ENCODE measurements at places on chromosomes 13 and 19.

GRCh38 chr13:112450904-112451240 lies 74.7 kb downstream of the SPACA7 start:
- no peak for DNase-seq

DNA sequence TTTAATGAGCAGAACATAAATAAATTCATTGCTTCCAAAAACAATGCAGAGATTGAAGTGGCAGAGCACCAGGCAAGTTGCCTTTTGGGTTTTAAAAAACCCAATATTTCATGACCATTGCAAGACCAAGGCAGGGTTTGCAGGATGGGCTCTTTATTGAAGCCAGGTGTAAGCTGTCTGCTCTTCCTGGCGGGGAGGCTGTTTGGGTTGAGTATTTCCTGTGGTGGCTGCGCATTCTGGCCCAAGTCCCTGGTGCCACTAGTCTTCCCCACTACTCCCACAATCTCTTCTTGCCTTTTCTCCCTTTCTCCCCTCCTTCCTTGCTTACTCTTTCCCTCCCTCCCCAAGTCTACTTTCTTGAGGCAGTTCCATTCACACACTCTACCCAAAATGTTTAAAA lies 116.4 kb downstream of the AKAP11 start:
- DNase-seq, result no peak

- no peak for DNase-seq
Observed at GRCh38 chr13:78603240-78603957, at the start of gene POU4F1. TSS of gene POU4F1 (minus strand) at chr13:78603552. CDS start at chr13:78603326, 226 bp downstream.

GRCh38 chr19:4709440-4710280 lies 14.0 kb downstream of the DPP9 start:
- no peak for DNase-seq

DNA sequence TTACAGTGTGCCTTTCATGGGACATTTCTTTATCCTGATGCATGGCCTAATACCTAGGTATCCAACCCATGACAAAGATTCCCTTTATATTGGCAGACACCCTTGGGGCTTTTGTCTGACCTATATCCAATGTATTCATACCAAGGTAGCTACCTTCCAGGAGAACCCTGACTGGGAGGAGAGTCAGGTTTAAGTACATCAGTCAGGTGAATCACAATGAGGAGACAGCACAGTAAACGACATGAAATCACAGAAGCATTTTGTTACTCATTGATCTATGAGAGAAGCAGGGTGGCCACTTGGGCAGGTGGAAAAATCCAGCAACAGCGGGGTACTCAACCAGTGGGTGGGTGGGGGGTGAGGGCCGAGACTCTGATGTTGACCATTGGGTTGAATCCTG lies 527.4 kb upstream of the ATXN8OS start:
- no peak for DNase-seq

GRCh38 chr19:2252797-2253105 lies 3.5 kb downstream of the JSRP1 start:
- no peak for DNase-seq

DNA sequence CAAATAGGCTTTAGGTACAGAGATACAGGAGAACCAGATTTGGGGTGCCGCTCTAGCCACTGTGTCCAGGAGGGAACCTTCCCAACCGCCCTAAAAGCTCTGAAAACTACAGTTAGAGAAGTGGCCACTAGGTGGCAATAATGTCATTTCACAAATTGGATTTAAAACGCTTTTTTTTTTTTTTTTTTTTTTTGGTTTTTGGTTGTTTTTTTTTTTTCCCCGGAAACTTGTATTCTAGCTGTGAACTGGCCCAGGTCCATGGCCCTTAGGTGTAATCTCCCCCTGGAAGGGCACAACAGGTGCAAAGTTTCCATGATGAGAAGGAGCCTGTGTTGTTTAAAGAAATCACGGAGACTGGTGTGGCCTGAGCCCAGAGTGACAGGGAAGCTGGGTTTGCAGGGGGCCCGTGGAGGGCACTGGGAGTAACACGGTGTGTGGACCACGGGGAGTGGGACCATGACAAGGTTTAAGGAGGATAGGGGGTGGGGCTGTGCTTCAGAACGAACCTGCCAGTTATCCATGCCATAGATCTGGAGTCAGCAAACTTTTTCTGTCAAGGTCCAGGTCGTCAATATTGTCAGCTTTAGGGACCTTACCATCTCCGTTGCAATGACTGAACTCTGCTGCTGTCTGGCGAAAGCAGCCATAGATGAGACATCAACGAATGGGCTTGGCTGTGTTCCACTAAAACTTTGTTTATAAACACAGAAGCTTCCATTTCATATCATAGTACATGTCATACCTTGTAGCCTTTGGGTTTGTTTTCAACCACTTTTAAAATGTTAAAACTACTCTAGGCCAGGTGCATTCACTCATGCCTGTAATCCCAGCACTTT lies 10.1 kb downstream of the OR1I1 start:
- DNase-seq, result no peak

DNA sequence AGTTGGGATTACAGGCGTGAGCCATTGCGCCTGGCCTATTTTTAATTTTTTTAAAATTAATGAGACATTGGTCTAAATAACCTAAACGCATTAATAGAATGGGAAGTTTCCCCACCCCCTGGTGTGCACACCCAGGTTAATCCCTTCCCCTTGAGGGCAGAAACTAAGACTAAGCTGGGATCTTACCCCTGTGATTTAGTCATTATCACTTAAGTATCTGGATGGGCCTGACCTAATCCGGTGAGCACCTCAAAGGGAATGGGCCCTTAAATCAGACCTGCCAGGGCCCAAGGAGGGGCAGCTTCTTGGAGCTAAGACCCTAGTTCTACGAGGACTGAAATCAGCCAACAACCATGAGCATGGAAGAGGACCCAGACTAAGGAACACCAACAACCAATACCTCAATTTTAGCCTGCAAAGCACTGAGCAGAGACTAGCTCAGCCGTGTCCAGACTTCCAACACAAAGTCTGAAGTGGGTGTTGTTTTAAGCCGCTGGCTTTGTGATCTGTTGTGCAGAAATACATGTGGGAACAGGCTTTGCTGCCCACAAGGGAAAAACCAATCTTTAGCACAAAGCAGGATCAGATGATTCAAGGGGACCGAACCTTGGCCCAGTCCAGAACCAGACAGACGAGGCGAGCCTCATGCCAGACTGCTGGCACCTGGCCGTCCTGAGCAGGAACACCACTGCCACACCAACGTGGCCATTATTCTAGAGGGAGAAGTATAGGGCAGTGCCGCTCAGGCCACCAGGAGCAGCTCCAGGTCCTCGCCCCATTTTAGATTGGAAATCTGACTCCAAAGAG lies 7.1 kb downstream of the UBE2S start:
- no peak for DNase-seq

DNA sequence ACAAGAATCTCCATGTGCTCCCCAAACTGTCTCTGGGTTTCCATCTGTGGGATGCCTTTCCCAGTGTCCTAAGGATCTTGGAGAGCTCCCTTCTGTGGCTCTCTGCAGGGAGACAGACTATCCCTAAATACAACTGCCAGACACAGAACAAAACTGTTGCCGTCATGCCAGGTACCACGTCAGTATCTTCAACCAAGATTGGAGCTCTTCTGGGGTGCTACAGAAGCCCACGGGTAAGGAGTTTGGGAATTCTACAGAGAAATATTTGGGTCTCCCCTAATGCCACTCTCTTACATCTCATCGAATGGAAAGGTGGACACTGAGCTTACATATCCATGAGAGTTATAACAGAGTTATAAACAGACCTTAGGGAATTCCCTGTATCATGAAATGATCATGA lies 4.9 kb upstream of the MBD3L3 start:
- DNase-seq, result no peak

- no peak for DNase-seq
Observed at GRCh38 chr13:95564733-95565291, 12.3 kb downstream of the CLDN10 start.

DNA sequence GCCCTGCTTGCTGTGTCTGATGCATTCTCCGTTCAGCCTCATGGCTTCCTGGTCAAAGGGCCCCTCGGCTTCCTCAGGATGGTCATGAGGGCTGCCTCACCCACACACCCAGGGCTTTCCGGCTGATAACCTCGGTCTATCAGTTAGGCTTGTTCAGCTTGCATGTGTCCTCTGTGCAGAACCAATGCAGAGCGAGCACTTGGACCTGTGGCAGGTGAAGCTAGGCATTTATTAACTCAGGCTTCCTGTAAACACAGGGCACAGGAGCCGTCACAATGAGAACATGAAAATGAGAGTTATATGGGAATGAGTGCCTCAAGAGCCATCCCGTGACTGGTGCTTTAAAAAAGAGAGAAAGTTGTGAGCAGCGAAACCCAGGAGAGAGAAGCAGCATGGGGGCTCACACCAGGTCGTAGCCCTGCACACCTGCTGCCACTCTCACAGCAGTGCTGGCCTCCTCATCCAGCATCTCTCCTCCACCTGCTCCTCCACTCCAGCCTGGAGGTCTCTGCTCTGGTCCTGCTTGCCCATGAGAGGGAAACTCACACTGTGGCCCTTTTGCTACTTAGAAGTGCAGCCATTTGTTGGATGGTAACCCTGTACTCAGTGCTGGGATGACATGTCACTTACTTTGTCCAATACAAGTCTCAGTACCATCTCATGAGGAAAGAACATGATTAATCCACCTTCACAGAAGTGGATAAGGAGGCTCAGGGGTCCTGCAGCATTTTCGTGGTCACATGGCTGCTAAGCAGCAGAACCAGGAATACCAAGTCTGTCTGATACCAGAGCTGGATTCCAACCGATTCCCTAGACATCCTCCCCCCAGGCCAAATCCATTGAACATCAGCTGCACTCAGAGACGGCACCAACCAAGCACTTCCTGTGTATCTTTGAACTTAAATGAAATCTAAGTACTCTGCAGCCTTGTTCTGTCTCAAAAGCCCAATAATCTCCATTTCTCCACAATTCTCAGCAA lies 50.5 kb upstream of the IRS2 start:
- DNase-seq, result no peak

DNA sequence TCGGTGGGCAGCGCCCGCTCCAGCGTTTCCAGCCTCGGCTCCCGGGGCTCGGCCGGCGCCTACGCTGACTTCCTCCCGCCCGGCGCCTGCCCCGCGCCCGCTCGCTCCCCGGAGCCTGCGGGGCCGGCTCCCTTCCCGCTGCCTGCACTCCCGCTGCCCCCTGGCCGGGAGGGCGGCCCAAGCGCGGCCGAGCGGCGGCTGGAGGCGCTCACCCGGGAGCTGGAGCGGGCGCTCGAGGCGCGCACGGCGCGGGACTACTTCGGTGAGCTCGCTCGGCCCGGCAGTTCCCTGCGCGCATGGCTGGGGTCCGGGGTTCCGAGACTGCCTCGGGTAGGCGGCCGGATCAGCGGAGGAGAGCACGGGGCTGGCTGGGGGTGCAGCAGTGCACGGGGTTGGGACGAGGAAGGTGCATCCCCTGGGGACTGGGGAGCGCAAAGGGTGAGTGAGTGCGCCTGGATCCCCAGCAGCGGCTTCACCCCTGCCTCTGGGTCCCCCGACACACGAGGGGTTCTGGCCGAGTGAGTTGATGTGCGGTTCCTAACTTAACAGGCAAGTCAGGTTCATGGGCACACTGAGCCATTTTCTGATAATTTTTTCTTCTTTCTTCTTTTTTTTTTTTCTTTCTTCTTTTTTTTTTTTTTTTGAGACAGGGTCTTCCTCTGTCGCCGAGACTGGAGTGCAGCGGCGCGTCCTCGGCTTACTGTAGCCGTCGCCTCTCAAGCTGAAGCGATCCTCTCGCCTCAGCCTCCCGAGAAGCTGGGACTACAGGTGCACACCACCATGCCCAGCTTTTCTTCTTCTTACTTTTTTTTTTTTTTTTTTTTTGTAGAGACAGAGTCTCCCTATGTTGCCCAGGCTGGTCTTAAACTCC lies 1.1 kb downstream of the WTIP start:
- DNase-seq, result no peak

DNA sequence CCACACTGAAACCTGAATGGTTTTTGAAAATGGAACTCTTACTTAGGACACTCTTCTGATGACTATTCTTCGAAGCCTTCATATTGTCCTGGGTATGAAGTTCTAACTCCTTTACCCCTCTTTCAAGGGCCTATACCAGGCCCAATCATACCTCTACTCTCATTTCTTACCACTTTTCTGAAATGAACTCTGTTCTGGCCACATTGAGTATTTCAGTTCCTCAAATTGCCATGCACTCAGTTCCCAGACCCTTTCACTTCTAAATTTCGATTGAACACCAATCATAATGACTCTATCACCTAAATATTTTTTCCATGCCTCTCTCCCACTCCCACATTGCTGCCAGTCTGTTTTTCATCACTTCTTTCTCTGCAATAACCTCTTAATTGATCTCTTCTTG lies 53.7 kb downstream of the LACC1 start:
- DNase-seq, result no peak

- DNase-seq, result no peak
Observed at GRCh38 chr19:48489608-48490216, 20.5 kb downstream of the CYTH2 start.

DNA sequence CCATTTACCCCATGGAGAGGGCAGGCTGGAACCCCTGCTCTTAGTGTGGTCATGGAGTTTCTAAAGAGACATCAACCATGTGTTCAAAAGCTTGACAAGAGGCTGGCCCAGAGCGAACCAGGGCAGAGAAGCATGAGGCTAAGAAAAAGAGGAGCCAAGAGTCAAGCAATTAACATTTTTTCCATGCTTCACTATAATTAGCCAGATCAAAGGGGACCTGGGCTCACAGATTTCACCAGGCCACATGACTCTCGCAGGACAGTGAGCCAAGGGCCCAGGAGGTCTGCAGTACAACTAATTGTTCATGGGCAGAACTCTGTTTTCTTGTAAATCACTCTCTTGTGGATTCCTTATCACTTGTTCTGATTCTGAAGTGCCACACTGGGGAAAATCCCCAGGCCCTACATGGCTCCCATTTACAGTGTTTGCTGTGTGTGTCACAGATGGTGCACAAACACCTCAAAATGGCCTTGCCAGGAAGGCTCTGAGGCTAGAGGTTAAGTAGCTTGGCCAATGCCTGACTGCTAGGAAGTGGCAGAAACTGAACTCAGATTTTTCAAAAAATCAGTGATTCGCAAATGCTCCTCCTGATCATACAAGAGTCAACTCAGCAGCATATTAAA lies 101.2 kb downstream of the LHFPL6 start:
- DNase-seq, result no peak

DNA sequence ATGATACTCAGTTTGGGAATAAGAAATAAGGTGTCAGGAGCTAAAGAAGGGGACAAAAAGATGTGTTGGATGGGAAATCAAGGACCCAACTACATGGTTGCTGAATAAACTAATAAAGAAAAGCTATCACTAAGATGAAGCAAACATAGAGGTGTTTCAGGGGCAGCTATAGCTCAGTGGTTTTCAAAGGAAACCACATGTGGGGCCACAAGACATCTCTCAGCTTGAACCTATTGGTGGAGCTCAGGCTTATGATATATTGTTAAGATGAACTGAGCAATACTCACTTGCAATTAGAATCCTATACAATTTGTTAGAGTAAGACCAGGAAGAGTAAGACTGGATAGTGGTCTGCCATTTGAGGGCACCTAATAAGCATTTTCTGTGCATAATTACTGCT lies 45.1 kb upstream of the SPRY2 start:
- no peak for DNase-seq

DNA sequence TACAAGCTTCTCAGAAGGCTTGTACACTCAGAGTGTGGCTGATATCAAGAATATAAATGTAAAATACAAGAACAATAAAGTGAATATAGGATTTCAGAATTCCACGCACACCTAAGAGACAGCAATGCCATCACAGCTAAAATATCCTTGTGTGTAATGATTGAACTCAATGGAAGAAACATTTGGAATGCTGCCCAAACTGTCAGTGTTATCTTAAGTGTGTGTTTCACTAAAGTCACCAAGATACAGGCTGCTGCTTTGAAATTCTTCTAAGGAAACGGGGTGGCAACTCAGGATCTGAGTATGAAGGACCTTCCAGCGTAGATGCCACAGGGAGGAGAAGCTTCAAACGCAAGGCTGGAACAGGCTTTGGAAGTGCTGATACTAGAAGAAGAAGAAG lies 86.8 kb downstream of the SGCG start:
- DNase-seq, result no peak

GRCh38 chr13:43156916-43157315 lies 133.5 kb downstream of the DNAJC15 start:
- DNase-seq, result no peak

Measured in coronary artery (tissue), 2 donors.